ENCODE measurements at places on chromosomes 7 and 10.

- DNase-seq = no peak
These were observed 8.2 kb downstream of the LFNG start for GRCh38 chr7:2527505-2528467.

- no peak for DNase-seq
These were observed 258.0 kb downstream of the TRIL start for GRCh38 chr7:28700096-28700495.

DNA sequence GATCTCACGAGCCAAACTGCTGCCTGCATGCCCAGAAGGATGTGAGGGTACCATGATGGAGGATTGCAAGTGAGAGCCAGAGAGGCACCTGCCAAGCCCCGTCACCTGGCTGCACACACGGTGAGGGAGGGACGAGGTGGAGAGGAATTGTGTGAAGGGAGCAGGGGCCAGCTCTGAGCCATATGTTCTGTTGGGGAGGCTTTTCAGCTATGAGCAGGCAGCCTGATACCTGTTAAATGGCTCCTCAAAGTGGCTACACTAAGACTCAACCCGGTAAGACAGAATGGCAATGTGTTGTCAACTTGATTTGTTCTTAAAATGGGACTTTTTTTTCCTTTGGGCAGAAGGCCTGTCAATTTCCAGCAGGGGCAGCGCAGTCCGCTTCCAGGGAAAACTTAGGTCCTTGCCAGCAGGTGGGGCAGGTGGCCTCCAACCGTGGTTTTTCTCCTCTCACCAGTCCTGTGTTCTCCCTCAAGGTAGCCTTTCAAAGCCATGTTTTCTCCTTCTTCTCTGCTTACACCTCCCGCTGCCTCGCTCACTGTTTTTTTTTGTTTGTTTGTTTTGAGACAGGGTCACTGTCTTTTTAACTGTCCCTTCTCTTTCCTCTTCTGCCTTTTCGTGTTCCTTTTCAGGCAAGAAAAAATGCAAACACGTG is 57.7 kb upstream of the ZNRF2 start:
- DNase-seq = no peak

DNA sequence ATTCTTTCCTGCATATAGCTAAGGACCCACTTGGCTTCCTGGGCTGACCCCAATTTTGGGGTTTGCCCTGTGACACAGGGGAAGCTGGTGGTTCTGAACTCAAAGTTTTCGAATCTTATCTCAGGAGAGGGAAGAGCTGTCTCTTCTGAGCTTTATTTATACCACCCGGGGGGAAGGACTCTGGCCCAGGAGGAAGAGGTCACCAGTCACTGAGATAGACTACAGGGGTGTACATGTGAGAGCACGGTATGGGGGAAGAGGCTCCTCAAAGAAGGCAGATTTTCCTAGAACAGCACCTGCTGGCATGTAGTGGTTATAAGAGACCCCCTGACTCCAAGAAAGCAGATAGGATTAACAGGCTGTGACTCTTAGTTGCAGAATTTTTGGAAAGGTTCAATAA is 101.8 kb upstream of the ELMO1 start:
- no peak for DNase-seq

- DNase-seq = no peak
These were observed 221.5 kb upstream of the CELF2 start for GRCh38 chr10:10796061-10796773.
